ENCODE measurements at places on chromosomes 1 and 21.

DNA sequence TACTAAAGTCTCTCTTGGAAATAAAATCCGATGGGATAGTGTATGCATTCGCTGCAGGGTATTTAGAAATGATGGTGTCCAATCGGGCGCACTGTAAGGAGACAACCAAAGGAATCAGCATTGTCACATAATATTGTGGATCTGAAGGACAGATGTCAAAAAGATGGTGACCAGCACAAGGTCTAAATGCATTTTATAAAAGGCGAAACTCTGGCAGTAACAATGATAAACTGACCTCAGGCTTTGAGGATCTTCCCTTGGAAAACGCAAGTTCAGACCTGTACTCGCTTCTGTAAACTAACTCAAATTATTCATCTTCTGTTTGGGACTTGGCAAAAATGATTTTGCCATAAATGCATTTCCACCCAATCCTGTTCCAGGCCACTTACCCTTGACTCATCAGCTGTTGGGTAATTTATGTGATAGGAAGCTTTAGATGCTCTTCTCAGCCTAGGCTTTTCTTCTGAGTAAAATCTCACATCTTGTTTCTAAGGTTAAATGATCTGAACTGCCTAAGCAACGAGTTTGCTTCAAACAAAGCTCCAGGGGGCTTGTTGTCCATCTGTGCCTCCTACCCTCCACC is 33.8 kb downstream of the STPG1 start:
- DNase-seq = no peak

DNA sequence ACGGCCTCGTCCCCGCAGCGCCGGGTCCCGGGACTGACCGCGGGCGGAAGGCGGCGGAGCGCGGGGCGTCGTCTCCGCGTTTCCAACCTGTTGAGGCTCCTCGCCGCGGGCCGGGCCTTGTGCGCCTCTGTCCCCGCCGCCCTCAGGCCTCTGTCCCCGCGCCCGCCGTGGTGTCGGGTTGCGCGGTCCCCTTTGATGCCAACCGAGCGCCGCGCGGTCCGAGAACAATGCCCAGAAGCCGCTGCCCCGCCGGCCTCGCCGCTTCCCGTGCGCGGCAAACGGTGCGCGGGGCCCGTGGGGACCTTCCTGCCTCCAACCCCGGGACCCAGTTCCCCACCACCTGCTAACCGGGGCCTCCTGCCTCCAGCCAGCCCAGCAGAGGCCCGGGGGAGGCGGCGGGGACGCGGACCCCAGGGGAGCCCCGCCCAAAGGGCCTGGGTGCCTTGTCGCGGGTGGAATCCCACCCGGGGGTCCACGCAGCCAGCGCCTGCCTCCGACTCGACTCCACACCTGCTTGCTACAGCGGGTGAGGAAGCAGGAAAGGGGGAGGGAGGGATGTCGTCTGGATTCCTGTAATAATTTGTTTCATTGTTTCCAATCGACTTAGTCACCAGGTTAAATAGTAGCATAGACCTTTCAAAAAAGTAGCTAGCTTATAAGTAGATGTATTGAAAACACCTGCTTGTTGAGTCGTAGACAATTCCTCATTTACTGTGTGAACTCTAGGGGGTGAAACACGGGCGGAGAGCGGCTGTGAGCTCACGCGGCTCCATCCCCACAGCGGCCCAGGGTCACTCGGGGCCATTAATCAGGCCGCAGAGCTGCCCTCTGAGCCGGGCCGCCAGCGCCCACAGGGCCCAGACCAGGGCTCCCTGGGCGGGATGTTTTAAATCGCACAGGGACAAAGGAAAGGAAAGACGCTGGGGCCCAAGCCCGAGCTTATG is 1.1 kb downstream of the COL18A1 start:
- no peak for DNase-seq

DNA sequence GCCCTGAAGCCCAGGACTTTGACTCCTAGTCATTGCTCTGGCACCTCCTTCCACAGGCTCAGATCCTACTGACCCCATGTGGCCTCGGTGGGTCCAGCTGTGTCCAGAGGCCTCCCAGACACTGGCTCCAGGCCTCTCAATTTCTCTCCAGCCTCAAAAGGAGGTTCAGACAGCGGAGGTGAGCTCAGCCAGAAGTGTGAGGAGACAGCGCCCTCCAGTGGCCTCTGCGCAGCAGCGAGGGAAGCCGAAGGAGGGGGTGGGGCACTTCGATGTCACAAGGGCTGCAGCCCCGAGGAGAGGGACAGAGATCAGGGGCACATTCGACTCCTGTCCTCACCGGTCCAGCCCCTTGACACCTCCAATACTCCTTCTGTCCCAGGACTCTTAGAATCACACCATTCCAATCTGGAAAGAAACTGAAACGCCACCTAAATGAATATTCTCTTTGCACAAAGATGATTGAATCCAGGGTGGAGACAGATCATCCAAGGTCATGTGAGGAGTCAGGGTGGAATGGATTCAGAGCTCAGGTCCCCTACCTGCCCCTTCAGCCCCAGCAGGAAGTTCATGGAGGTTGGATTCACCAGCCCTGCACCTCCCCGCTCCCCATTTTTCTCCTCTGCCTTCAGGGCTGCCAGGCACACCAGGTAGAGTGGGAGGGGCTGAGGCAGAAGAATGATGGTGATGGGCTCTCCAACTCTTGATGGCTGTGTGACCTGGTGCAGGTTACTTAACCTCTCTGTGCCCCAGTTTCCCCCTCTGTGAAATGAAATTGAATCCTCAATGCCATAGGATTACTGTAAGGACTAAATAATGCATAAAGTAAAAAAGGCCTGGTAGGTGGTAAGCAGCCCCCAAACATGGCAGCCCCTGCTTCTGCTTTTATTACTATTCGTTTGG is 34.8 kb upstream of the ZBTB40 start:
- DNase-seq = peak; percentile 40

DNA sequence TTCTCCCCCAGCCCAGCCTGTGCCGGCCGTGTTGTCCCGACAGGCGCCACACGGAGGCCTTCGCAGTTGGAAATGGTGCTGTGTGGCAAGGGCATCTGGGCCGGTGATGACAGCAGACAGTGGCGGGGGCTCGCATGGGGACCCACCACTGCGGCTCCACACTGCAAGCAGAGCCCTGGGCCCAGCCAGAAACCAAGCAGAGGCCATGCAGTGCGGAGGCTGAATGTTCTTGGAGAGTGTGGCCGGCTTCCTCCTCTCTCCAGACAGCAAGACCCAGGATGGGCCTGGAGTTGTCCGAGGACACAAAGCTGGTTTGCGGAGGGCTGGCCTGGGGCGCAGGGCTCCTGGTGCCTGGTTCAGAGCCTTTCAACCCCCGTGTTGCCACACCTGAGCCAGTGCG is 104.6 kb downstream of the SIK1 start:
- DNase-seq = no peak

DNA sequence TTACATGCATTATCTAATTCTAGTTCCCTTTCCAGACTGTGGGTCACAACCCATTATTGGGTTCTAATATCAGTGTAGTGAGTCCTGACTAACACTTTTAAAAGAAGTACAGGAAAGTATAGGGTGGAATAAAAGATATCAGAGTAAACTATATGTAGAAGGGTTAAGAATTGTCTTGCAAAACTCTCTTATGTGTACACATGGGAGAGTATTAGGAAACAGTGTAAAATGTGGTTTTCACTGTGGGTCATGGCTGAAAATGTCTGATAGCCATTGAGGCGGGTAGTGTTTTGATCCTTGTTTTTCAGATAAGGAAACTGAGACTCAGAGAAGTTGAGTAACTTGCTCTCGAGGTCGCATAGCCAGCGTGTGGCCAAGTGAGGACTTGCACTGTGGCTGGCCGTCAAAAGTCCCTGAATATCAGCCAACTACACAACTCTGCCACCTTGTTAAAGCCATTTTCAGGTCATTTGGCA is 18.5 kb upstream of the MTARC1 start:
- no peak for DNase-seq

GRCh38 chr1:180926164-180926981 is 13.7 kb downstream of the KIAA1614 start:
- no peak for DNase-seq

DNA sequence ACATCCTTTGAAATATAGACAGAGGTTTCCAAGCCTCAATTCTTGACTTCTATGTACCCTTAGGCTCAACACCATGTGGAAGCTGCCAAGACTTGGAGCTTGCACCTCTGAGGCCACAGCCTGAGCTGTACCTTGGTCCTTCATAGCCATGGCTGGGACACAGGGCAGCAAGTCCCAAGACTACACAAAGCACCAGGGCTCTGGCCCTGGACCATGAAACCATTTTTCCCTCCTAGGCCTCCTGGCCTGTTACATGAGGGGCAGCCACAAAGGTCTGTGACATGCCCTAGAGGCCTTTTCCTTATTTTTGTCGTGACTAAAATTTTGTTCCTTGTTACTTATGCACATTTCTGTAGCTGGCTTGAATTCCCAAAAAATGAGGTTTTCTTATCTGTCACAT is 953.1 kb upstream of the ADGRL4 start:
- DNase-seq = no peak

DNA sequence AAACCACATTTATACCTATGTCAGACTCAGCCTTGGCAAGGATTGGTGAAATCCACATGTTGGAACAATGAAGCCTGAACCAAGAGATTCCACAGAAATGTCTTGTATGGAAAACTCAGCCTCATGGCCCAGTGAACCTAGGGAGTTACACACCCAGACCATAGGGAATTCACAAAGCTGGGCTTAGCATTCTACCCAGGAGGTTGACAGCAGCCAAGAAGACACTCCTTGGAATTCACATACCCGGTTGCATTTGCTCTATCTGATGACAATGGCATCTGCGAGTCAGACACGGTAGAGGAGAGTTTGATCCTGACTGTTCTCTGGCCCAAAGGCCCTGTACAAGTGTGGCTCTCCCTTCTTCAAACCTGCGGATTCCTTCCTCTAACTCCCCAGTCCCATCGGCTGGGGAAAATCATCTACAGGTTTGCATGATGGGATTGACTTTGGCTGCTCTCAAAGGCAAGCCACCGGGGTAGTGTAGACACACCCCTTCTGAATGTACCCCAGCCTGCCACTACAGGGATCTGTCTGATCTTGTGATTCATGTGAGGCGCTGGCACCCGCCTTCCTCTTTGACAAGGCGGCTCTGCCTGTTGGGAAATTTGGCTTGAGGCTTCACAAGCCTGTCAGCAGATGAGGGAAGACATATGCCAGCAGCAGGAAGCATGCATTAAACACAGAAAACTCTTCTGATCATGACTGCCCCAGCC is 297.3 kb upstream of the KAZN start:
- DNase-seq = no peak

DNA sequence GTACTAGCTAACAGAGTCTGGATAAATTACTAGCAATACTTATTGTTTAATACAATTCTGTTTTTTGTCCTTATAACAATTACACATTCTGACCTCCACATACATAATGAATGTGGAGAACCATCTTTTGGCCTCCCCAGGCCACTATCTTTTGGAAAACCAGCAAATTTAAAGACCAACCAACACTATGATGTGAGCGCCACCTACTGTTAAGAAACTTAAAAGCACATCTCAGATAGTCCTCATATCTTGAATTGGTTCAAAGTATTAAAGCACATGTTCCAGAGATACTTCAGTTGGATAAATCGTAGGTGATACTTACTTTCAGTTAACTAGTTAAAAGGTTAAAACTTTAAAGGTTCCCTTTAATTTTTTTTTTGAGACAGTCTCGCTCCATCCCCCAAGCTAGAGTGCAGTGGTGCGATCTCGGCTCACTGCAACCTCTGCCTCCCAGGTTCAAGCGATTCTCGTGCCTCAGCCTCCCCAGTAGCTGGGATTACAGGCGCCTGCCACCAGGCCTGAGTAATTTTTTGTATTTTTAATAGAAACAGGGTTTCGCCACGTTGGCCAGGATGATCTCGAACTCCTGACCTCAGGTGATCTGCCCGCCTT is 29.3 kb upstream of the USP1 start:
- DNase-seq = peak; percentile 14

- no peak for DNase-seq
Measured at GRCh38 chr1:166170726-166171125, 3.9 kb upstream of the FAM78B start.

GRCh38 chr1:24380508-24380907 is 33.1 kb downstream of the STPG1 start:
- no peak for DNase-seq

- DNase-seq = no peak
Measured at GRCh38 chr1:203282720-203283542, 22.4 kb upstream of the BTG2 start.

DNA sequence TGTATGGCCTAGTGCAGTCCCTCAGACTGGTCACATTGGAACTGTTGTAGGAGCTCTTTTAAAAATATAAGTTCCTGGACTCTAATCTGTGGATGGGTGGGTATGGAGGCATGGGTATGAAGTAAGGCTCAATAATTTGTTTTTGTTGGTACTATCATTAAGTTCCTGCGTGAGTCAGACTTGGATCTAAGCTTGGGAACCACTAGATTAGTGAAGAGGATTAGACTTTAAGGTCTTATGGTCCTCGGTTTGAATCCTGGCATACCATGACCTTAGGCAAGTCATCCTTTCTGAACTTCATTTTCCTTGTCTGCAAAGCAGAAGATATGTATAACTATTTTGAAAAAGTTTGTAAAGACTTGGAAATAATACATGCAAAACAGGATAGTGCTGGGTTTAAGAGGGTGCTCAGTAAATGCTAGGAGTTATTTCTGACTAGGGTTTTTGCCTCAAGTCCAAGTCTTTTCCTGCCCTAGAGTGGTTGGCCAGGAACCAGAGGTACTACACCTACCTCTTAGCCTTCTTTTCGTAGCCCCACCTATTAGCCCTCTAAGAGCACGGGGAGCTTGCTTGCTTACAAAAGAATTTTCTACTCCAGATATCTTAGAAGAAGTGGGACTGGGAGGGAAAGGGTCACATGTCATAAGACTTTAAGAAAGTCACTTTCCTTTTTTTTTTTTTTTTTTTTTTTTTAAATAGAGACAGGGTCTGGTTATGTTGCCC is 38.6 kb upstream of the METTL18 start:
- DNase-seq = no peak

- peak; percentile 15 for DNase-seq
Measured at GRCh38 chr1:1906185-1907097, 8.6 kb upstream of the CALML6 start.

- DNase-seq = no peak
Measured at GRCh38 chr1:66945316-66945715, 20.5 kb downstream of the MIER1 start.

GRCh38 chr1:206891412-206891811 is 5.8 kb upstream of the IL24 start:
- DNase-seq = no peak

- DNase-seq = no peak
Measured at GRCh38 chr1:51523931-51524330, 4.9 kb upstream of the EPS15 start.

All from NCI-H1417 treated with DMSO at 0.1 percent for 48 hours (cell line).